Ecto neural progenitor cell (in vitro differentiated cells): ENCODE measurements at places on chromosomes 4 and X.

DNA sequence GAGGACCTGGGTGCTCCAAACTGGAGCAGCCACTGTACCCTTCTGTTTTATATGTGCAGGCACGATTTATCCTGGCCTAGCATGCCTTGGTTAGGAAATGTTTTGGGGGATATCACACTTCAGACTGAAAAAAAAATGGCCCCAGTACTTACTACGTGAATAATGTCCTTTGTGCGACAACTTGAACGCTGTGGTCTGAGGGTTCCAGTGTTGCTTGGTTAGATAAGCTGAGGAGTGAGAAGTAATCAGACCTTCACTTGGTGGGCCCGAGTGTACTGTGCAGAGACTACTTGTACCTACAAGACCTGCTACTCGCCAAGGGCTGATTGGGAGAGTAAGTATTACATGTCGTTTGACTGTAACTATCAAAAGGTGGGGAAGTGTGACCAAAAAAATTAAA lies 678 bp downstream of the DNAAF6 start:
- DNase-seq: no peak

GRCh38 chr4:8907596-8908205 lies 36.1 kb upstream of the HMX1 start:
- DNase-seq: peak; percentile 32

DNA sequence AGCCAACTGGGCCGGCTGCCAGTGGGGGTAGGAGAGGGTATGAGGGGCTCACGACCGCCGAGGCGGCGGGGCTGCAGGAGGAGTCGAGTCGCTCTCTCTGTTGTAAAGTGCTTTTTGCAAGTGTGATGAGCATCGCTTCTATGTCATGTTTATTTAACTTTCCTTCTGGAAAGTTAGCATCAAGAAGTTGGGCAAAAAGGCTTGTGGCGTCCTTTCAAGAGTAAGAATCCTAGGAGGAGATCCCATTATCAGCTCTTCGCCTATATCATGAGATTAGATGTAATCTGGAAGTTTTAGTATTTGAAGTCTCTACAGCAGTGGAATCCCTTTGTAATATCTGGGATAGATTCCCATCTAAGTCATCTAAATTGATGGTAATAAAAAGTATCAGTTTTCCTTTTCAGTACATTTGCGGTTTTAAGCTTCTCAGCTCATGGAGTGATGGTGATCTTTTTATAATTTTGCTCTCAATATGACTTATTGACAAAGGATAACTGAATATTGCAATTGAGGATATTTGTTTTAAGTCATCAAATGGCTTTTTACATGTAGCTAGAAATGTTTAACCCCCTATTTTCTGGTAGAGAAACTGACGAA lies 1.7 kb downstream of the GALNT7 start:
- DNase-seq: no peak

- DNase-seq: no peak
Observed at GRCh38 chrX:46599051-46599560, 25.5 kb downstream of the CHST7 start.

DNA sequence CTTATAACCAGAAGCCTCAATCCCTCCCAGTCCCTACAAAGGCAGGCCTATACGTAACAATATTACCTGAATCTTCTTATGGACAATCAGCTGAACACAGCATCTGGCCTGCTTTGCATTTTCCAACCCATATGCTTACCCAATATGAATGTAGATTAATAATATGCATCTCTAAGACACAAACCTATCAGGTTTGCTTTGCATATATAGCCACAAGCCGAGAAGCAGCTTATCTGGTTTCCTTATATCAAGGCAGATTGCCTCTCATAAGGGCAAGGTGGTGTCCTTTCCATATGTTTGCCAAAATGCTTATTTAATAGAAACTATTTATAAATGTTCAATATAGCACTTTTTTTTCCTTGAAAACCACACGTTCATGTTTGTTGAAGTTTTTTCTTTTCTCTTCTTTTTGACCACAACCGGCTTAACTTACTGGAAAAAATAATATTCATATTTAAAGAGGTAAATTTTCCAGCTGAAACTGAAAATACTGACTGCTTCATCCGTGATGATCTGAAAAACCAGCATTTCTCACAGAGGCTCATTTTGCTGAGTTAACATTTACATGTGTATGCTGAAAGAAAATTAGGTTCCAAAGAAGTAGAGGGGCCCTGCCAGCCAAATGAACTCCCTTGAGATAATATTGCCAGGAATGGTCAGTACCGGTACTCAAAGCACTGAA lies 3.8 kb downstream of the IL21 start:
- DNase-seq: no peak

- DNase-seq: no peak
Observed at GRCh38 chr4:48781968-48782367, 1.9 kb upstream of the FRYL start.

- no peak for DNase-seq
Observed at GRCh38 chr4:89379511-89380044, 72.0 kb upstream of the GPRIN3 start.

DNA sequence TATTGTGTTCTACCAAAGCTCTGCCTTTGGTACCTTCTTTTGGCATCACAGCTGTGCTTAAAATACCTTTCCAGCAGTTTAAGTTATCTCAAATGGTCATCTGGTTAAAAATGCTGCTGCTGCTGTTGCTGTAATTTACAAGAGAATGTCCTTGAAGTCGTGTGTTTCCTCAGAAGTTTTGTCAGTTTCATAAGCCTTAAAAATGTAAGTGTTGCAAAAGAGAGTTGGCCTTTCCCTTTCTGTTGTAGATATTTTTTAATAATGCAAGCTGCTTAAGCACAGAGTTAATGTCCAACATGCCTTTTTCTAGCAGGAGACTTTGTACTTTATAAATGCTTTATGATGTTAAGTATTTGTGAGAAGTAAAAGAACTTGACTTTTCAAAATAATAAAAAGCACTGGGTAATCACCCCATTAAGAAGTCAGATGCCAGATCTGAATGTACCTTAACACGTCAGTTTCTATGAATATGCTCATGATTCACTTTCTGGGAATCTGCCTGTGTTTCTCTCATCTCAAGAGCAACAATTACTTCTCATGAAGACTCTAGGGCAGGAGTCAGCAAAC lies 35.3 kb upstream of the TENM3 start:
- DNase-seq: no peak

GRCh38 chrX:122866532-122866931 lies 317.5 kb upstream of the GRIA3 start:
- no peak for DNase-seq

- DNase-seq: no peak
Observed at GRCh38 chr4:7608046-7608445, 173.3 kb upstream of the PSAPL1 start.

DNA sequence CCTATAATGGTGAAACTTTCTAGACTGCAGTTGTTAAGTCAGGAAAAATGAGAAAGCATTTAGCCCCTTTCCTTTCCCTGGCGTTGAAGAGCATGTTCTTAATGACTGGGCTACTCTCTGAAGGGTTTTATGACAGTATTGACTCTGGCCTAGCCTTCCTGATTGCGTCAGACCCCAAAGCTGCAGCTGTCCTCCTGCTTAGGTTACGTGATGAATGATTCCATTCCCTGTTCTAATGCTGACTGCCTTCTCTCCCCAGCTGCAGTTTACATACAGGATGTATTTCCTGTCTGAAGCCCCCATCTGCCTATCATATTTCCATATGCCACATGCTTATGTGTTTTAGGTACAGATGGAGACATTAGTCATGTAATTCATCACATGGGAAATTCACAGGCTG lies 105.8 kb upstream of the EGFL6 start:
- no peak for DNase-seq

DNA sequence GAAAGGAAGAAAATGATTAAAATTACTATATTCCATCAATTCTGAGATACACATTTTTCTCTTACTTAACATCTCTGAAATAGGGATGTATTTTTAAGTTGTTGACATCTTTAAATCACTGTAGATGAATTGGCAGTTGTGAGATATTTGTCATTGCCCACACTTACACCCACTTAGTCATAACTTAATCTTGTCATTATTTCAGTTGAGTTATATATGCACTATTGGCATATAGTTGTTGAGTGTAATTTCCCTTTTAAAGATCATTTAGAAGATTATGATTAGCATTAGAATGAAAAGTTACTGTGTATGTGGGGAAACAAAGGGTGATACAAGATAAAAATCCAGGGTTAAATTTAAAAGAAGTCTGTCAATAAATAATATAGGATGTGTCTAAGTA lies 2.2 kb downstream of the AIMP1 start:
- DNase-seq: no peak

- no peak for DNase-seq
Observed at GRCh38 chrX:152912641-152913040, 14.8 kb downstream of the ZNF185 start.

DNA sequence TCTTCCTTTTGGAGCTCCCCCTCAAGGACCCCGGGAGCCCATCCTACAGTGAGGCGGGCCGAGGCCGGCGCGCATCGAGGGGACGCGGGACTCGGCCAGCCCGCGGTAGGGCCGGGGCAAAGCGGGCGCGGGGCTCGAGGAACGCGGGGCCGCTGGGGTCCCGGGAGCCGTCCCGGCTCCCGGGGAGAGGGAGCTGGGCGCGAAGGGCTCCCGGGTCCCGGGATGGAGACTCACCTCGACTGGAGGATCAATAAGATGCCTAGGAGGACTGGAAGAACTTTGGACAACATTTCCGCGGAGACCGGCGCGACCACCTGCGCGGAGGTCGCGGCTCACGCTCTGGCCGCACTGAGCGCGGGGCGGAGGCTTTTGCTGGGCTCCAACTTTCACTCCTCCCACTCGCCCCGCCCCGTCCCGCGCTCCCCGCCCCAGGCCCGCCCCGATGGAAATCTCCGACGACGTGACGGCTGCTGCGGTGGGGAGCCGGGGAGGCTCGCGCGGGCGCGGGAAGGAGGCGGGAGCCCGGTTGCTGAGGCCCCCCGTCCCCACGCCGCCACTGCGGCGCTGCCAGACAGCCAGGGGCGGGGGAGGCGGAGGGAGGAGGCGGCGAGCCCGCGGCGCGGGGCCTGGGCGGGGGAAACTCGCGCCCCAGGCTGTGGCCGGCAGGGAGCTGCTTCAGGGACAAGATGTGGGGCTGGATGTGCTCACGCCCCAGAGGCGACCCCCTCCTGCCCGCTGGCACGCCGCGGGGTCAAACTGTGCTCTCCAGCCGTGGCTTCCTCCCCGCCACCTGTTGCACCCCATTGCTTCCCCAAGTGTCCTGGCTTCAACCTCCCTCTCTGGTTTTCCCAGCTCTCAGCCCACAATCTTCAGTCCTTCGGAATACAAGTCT lies at the start of gene GABRE:
GABRE (minus strand) TSS at position 341 of the 892 bp plus-strand sequence; CDS start at position 290, 51 bp downstream.
- peak; percentile 63 for DNase-seq

DNA sequence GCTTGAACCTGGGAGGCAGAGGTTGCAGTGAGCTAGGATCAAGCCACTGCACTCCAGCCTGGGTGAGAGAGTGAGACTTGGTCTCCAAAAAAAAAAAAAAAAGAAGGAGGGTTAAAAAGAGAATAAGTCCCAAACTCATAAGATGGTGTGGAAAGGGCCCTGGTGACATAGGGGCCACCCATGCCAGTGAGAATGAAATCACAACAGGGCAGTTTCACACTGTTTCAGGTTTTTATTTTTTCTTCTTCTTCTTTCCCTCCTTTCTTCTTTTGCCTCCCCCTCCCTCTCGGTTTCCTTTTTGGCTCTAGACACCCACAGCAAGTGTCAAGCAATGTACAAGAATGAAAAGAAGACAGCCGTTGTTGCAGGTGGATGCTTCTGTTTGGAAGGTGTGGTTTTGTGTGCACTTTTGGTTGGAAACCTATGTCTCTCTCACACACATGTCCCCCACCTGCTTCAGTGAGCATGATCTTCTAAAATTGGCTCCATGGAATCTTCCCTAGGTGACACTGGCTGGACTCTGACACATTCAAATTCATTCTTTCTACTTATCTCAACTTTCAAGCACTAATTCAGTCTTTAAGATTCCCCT lies 14.4 kb upstream of the TLR8 start:
- no peak for DNase-seq

GRCh38 chrX:108029928-108030711 lies 14.7 kb upstream of the VSIG1 start:
- no peak for DNase-seq

- DNase-seq: no peak
Observed at GRCh38 chr4:25759101-25759500, 103.5 kb downstream of the SLC34A2 start.

DNA sequence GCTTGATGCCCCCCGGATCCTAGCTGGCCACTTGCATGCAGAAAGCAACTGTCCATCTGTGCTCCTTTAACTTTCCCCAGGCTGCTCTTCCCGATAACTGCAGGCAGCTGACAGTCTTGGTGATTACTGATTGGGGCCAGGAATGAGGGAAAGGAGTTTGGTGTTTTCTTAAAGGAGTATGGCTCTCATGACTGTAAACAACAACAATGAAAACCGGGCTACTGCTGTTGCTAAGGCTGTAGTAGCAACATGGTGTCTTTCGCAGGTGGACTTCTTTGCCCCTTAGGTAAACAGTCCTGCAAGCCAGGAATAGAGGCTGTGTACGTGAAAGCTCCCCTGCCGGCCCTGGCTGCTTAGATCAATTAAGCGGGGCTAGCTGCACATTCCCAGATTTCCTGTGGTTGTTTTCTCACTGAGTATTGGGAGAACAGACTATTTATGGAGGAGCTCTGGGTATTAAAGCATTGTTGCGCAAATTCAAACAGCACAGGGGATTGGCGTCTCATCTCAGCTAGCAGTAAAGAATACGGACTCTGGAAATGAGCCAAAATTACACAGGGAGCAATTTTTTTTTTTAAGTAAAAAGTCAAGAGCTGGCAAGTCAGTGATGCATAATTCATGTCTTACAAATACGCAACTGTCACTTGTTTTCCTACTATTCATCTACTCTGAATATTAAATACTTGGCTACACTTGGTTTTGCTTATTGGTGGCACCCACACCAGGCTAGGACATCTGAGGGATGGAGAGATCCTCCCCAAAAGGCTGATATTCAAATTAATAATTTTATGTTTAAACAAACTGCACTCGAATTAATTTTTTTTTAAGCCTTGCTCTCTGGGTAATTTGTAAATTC lies 61.6 kb upstream of the NAP1L5 start:
- peak; percentile 51 for DNase-seq

- no peak for DNase-seq
Observed at GRCh38 chr4:177441061-177441802, 1.0 kb downstream of the AGA start.

- DNase-seq: no peak
Observed at GRCh38 chrX:113048480-113048879, 207.8 kb upstream of the AMOT start.

DNA sequence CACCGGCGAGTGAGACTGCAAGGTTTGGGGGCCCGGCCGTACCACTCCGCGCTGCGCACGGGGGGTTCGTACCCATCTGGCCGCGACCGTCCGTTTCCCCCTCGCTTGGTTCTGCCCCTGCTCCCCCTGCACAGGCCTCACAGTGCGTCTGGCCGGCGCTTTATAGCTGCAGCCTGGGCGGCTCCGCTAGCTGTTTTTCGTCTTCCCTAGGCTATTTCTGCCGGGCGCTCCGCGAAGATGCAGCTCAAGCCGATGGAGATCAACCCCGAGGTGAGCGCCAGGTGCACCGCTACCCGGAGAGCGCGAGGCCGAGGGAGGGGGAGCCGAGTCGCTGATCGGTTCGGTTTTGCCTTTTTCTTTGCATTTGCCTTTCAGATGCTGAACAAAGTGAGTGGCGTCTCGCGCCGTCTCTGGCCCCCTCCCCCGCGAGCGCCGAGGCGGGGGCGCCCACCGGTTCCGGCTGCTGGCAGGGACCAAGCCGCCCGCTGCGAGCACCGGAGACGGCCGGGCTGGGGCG lies at the start of gene UCHL1:
UCHL1 (plus strand) TSS at position 189 of the 517 bp plus-strand sequence; CDS start at position 238, 49 bp downstream.
- DNase-seq: peak; percentile 94
